GM13976 (cell line): ENCODE measurements at places on chromosomes 5 and 9.

DNA sequence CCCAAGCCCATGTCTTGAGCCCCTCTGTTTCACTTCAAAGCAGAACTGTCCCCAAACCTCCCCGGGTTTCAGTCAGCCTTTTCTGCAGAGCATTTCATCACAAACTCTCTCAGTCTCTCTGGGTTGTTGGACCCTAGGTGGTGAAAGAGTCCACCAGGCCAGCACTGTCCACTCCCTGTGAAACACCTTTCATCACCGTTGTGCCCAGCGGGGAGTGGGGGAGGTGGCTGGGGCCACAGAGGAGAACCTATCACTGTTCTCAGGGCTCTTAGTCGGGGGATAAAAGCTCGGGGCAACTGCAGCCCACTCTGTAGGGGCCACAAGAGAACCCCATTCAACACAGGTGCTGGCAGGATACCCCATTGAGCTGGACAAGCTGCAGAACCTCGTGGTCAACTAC is 5.4 kb upstream of the RABL6 start:
- DNase-seq = no peak

DNA sequence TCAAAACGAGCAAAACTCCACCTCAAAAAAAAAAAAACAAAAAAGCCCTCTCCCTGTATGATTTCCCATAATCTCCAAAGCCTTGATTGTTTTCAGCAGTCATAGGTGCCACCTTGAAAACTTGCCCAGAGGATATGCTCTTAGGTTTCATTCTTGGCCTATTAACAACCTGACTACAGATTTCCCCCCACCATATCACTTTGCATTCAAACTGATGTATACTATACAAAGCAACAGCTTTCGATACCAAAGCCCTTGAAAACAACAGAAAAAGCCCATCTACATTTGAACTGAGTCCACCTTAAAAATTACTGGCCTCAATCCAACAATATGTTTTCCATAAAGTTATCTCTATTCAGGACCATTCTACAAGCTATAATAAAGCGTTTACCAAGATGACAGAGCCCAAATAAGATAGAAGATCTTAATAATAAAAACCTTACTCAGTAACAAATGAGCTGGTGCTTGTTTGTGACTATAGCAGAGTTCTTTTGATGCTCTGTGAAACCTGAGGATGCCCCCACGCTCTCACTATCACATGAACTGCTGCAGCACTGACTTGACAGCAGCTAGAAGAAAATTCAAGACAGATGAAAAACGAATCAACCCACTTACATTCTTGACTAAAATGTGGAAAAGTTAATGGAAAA is 44.4 kb downstream of the FNBP1 start:
- DNase-seq = no peak

- no peak for DNase-seq
These were observed 33.3 kb downstream of the CD180 start for GRCh38 chr5:67163231-67163756.

DNA sequence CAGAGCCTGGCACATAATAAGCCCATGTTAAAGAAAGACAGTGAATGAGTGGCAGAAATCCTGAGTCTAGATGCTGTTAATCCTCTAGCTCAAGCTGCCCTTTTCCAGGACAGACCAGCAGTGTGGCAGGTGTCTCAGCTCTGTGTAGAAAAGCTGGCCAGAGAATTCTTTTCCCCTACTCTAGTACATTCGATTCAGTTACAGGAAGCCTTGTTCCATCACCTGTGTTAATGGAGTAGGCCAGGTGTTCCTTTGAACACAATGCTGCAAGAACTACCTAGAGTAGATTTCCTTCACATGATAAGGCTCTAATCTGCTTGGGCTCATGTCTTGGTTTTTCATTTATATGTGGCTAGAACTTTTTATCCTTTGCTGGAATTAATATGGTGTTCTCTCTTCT is 52.5 kb downstream of the NUP214 start:
- no peak for DNase-seq

DNA sequence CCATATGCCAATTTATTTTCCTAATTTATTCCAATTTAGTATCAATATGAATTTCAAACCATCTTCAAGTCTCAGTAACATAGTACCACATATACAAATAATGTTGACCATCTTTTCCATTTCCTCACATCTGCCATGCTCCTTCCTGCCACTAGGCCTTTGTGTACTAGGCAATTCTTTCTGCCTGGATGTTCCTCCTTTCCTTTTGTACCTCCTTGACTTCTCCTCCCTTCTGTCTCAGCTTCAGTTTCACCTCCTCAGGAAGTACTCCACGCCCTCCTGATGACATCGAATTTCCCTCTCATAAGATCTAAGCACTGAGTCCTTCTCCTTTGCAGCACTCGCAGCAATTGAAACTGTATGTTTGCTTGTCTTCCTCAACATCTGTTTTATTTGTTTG is 53.9 kb downstream of the MEF2C start:
- DNase-seq = no peak

GRCh38 chr9:109224751-109225150 is 57.7 kb upstream of the FRRS1L start:
- DNase-seq = no peak

GRCh38 chr5:25286319-25286718 is 641.5 kb upstream of the CDH10 start:
- DNase-seq = no peak

GRCh38 chr5:135162661-135163265 is 128.7 kb upstream of the PITX1 start:
- DNase-seq = no peak

GRCh38 chr5:16628376-16628775 is 11.6 kb upstream of the RETREG1 start:
- no peak for DNase-seq

GRCh38 chr5:166356096-166356495 is 1935.3 kb upstream of the WWC1 start:
- no peak for DNase-seq

GRCh38 chr5:80134876-80135275 is 99.7 kb downstream of the THBS4 start:
- DNase-seq = no peak

DNA sequence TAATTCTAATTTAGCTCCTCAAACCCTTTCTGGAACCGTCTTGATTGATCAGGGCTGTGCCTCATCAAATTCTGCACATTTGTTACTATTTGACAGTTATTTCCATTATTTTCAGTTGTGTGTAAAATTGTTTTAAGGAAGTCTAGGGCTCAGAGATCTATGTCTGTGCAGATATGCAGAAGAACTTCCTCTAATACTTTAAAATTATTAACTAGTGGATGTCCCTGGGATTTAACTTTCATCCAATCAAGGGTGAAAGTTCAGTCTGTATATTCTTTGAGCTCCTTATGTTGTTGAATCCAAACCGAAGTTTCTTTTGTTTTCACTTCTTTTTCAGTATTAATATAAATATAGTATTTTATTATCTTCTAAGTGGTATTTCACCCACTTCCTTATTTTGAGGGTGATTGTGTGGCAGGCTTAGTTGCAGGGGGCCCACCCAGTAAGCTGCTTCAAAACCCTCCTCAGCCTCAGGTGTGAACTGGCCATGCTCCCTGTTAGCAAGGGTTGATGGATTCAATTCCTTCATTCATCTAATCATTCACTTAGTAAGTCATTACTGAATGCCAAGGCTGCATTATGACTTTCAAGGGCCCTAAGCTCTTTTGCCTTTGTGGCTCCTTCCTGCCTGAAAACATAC is 2.1 kb upstream of the CAMLG start:
- no peak for DNase-seq
